ENCODE measurements at places on chromosomes 3 and 15.
A peak's percentile ranks its signal among the peaks of the same experiment; 100 is the strongest.

DNA sequence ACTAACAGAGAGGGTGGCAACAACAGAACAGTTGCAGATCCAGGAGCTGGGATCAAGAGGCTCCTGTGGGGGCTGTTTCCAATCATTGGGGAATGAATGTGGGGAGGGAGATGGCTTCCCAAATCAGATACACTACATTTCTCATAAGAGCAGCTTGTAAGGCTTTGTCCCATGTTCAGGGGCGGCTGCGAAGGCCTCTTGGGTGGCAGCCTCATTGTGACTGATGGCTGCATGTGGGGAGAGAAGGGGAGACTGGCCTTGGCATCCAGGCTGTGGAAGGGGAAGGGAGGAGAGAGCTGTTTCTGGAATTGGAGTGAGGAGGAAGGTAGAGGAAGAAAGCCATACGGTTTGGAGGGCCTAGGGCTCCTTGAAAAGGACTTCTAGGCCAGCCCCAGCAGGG lies 326.6 kb upstream of the RGMA start:
- DNase-seq: no peak

- DNase-seq: peak; percentile 22
Observed at GRCh38 chr15:100595964-100596363, 6.0 kb downstream of the LINS1 start.

GRCh38 chr3:139716908-139717485 lies 39.2 kb upstream of the NMNAT3 start:
- DNase-seq: no peak

GRCh38 chr15:92143765-92144164 lies 249.9 kb upstream of the ST8SIA2 start:
- no peak for DNase-seq

DNA sequence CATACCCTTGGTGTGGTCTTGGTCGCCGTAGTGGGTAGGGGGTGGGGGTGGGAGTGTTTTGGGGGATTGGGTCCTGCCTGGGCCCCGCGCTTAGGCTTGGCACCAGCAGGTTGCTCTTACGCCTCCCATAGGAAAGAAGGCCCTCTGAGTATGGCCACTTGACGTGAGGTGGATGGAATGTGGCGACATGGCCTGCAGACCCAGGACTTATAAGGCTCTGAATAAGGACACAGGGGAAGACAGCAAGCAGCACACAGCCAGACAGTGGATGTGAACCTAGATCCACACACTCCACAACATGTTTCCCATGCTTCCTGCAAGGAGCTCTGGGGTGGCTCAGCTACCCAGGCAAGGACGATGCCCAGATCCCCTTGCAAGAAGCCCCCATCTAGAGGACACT lies 12.4 kb downstream of the RBPMS2 start:
- no peak for DNase-seq

GRCh38 chr3:154224866-154225265 lies 99.4 kb downstream of the DHX36 start:
- no peak for DNase-seq

- DNase-seq: no peak
Observed at GRCh38 chr3:67781871-67782270, 127.5 kb upstream of the SUCLG2 start.

GRCh38 chr3:66532160-66532587 lies 31.4 kb upstream of the LRIG1 start:
- no peak for DNase-seq

GRCh38 chr3:114331007-114331406 lies 37.2 kb downstream of the TIGIT start:
- DNase-seq: no peak

- DNase-seq: no peak
Observed at GRCh38 chr3:175075269-175075668, 216.1 kb downstream of the NAALADL2 start.

GRCh38 chr3:58798312-58798711 lies 131.7 kb upstream of the FAM3D start:
- DNase-seq: peak; percentile 52

DNA sequence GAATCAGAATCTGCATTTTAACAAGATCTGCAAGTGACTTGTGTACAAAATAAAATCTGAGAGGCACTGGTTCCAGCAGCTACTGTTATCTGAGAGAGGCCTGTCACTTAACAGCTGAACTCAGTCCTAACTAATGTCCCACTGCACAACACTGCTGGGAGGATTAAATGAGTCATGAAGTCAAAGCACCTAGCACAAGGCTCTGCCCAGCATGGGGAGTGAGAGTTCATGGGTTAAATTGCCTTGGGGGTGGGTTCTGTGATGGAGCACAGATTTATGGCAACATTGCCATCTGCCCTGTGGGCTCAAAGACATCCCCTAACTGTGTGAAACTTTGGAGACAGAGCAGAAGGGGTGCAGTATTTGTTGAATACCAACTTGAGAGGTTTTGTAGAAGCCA lies 250.9 kb downstream of the PLCL2 start:
- DNase-seq: no peak

DNA sequence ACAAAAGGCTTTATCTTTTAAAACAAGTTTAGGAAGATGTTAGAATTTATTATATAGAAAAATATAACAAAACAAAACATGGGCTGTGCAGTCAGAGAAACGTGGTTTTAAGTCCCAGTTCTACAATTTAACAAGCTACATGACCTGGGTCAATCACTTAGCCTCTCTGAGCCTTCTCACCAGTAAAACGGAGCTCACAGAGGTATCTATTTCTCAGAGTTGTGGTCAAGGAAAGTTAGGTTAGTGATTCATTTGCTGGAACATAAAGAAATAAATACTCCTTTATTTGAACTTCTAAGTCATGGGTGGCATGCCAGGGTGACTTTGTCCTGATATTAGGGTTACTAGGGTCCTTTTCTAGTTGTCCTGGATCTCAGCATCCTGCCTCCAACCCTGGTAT lies 10.8 kb upstream of the CCDC174 start:
- no peak for DNase-seq

GRCh38 chr15:99440029-99440428 lies 125.8 kb upstream of the MEF2A start:
- DNase-seq: no peak

GRCh38 chr15:99536422-99537040 lies 29.3 kb upstream of the MEF2A start:
- DNase-seq: no peak

- DNase-seq: peak; percentile 82
Observed at GRCh38 chr3:87082796-87083440, 92.0 kb upstream of the VGLL3 start.

DNA sequence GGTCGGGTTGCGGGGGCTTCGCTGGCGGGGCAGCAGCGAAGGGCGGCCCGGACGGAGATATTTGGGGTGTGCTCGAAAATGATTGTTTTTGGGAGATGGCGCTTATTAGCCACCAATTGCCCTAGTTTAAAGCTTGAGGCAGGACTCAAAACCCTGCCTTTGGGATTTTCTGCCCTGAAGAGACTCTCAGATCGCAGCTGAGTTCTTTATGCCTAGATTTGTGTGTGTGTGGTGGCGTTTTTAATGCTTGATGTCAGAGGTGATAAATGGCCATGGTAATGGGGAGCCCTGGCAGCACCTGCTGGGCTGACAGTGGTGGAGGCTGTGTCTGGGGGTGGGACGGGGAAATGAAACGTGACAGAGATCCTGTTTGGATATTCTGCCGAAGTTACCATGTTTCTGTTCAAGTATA lies 604 bp downstream of the KCTD6 start:
- peak; percentile 53 for DNase-seq

- no peak for DNase-seq
Observed at GRCh38 chr3:62312201-62312600, 61.1 kb downstream of the FEZF2 start.

DNA sequence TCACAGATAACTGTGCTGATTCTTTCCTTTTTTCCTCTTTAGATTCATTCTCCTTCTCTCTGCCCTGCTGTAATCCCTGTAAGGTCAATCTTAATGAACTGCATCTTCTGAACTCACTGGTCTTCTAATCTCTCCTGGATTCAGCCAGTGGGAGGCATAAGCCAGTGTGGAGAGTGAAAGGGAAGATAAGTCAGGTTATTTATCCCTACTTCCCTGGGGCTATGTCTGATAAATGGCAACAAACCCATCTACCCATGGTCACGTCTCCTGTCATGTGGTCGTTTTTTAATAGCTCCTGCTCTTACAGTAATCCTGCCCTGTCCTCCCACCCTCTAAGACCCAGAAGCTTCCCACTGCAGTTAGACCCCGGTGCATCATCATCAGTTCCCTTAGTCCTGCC lies 199.6 kb upstream of the NAALADL2 start:
- DNase-seq: no peak

DNA sequence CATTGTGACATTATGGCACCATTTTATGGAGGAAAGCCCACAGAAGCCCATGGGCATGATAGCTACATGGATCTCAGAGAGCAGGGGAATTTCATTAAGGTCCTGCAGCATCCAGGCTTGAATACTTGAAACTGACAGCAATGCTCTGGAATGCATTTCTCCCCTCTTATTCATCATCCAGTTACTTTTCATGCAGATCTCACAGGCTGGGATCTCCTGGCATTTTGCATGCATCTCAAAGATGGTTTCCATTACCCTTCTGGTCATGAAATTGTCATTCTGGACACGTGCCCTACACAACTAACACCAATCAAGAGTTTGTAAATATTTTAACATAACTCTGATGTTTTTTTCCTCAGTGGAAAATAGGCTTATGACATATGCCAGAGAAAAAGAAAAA lies 32.4 kb downstream of the VGLL3 start:
- DNase-seq: no peak

GRCh38 chr3:159765030-159765859 lies 223.4 kb upstream of the IL12A start:
- peak; percentile 32 for DNase-seq

DNA sequence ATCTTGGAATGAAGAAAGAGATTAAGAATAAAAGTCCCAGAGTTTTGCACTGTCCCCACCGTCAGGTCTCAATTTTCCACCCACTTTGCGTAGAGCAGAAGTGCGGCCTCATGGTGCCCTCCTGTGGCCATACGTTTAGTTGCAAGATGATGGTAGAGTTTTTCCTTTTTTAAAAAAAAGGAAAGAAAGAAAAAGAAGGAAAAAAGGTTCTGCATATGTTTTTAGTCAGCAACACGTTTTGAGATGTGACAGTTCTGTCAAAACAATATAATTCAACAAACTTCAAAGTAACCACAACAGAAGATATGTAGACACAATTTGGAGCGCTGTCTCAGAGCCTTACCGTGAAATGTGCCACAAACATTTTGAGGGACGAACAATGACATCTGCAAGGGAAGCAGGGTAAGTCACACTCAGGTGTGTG lies 24.6 kb downstream of the EBLN2 start:
- peak; percentile 73 for DNase-seq

DNA sequence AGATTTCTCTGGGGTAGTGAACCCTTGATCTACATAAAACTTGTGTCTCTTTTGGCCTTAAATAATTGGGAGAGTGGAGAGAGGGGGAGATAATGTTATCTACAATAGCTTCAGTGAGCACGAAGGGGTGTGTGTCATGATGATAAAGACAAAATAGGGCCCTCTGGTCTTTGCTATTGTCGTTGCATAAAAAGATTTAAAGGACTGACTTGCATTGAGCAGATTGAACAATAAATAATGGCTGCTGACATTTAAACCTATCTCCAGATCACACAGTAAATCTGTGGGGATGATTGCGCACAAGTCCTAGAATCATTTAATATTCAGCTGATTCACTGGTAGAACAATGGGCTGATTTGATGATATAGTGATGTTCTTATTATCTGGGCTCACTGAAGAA lies 71.3 kb upstream of the GAP43 start:
- peak; percentile 4 for DNase-seq

DNA sequence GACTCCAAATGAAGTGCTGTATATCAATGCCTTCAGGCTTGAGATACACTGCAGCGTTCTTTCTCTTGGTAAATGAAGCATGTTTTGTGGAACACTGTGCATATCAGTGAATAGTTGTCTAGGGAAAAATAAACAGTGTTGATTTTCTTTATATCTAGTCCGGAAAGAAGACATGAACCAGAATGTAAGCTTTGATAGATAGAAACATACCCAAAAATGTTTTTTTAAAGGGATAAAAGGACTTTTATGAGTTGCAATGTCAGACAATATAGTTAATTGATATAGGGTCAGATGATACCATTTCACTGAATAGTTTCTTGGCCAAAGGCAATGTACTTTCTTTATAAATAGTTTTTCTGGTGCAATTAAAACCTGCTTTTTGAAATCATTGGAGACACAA lies 1037.8 kb downstream of the OTOL1 start:
- DNase-seq: no peak

- DNase-seq: no peak
Observed at GRCh38 chr3:26622621-26623418, at the start of gene LRRC3B. Gene LRRC3B, plus strand, starts transcription at chr3:26622772. Its CDS starts 86,901 bp downstream, at chr3:26709673.

DNA sequence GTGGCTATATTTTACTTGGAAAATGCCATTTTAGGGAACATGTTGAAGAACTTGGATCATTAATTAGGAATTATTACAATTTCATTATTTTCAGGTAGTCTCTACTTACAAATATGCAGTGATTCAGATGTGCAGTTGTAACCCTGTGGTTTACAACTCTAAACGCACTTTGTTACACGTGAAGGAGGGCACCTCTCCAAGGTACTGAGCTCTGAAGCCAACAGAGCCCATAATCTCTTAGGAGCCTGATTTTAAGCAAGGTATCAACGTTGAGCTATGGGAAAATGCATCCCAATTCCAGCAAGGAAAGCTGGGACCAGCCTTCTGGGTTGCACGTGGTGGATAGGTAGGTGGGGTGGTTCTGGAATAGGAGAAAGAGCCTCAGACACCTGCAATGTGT lies 81.5 kb upstream of the FAM3D start:
- no peak for DNase-seq

DNA sequence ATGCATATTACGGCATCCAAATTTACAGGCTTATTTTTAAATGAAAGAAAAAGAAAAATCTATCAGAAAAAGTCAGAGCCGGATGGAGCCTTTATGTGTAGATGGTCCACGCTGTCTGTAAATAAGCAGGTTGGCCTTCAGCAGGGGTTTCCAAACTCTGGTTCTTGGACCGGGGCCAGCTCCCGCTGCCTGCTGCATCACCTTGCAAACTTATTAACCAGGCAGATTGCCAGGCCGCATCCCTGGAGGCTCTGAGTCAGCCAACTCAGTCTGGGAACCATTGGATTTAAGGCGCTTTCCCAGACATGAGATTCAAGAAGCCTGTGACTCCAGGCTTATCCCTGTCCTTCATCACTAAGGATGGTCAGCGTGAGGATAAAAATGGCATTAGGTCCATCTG lies 212.4 kb downstream of the OPA1 start:
- no peak for DNase-seq

- no peak for DNase-seq
Observed at GRCh38 chr15:39108021-39108420, 472.9 kb upstream of the THBS1 start.

DNA sequence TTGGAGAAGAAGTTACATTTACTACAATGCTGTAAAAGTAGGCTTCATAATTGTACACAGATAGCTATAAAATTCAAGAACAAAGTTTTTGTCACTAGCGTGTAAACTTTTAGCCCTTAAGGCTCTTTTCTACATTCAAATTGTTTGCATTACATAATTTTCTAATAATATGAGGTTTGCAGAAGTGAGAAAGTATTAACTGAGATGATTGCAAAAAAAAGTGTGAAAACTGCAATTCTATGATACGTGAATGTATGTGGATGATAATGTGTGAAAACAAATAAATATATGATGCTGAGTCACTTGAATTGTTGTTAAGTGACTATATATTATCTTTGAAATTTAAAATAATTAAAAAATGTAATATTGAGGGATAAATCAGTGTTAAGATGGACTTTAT lies 557.5 kb downstream of the NAALADL2 start:
- no peak for DNase-seq

- peak; percentile 72 for DNase-seq
Observed at GRCh38 chr3:154018100-154018696, 103.0 kb upstream of the ARHGEF26 start.

Measured in hematopoietic multipotent progenitor cell treated with erythropoietin and hydrocortisone succinate and interleukin-3 and kit ligand, for 6 days (in vitro differentiated cells).